ENCODE measurements at places on chromosomes 5 and 9.

- no peak for DNase-seq
Measured at GRCh38 chr5:59583810-59584562, 309.5 kb downstream of the PDE4D start.

DNA sequence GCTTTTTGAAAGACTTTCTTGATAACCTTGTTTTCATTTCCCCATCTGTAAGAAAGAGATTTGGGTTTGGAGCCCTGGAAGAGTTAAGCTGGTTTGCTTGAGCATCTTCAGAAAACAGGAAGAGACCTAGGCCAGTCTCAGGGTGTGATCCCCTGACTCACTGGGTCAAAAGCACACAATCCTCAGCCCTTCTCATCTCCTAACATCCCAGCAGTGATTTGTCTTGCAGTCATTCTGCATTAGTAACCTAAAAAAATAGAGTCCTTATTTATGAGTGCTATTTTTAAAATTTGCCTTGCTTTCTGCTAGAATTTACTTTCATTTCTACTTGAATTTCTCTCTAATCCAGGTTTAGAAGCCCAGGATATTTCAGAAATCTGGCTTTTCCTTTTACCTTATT lies 16.4 kb upstream of the ARSB start:
- no peak for DNase-seq

DNA sequence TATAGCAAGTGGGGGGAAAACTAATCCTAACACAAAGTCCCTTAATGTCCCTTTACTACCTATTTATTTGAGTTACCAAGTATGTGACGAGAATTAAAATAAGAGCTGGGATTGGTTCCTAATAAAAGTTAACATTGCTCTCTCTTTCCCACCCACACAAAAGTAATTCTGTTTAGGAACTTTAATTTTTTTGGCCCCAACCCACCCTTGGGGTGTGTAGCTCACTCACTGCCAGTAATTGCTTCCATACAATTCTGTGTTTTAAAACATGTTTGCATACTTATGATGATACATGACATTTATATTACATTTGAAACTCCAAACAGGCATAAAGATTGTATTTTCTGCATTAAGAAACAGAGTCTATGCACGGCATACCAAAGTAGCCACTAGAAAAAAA lies 106.5 kb downstream of the BNC2 start:
- DNase-seq: no peak

DNA sequence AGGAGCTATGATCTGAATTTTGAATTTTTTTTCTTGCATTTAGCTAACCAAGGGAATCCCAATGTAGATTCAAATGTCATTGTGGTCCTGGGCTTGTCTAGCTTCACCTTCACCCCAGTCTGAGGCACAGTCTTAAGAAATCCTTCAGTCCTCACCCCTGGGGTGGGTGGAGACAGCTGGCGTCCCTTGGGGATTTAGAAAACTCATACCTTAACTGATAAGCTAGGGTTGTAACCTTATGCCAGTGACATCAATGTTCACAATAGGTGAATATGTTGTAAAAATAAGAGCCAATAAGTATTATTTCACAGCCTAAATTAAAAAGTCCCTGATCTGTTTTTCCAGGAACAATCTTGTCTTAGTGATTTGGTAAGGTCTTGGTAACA lies 4.6 kb downstream of the ISOC1 start:
- no peak for DNase-seq

- DNase-seq: no peak
Measured at GRCh38 chr5:69167929-69168328, 979 bp downstream of the CCNB1 start.

GRCh38 chr5:164394686-164395194 lies 889.3 kb downstream of the MAT2B start:
- DNase-seq: no peak

All from fibroblast of lung (primary cell).